ENCODE measurements at places on chromosomes 7 and 10.

GRCh38 chr7:100692578-100692961, 1.5 kb downstream of the GIGYF1 start:
- DNase-seq = no peak

GRCh38 chr10:42959833-42960232, 117.0 kb upstream of the RET start:
- no peak for DNase-seq

DNA sequence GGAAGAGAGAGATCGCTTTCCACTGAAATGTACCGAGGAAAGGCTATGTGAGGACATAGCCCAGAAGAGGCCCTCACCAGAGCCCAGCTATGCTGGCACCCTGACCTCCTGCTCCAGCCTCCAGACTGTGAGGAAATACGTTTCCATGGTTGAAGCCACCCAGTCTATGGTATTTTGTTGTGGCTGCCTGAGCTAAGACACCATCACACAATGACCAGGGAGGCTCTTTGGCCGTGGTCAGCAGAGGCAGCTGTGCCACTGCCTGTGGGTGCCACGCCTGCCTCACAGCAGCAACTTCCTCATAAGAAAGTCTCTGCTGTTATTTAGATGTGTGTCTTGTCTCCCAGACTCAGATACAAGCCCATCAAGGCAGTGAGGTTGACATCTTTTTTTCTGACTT, 182.7 kb upstream of the PLXNA4 start:
- no peak for DNase-seq

DNA sequence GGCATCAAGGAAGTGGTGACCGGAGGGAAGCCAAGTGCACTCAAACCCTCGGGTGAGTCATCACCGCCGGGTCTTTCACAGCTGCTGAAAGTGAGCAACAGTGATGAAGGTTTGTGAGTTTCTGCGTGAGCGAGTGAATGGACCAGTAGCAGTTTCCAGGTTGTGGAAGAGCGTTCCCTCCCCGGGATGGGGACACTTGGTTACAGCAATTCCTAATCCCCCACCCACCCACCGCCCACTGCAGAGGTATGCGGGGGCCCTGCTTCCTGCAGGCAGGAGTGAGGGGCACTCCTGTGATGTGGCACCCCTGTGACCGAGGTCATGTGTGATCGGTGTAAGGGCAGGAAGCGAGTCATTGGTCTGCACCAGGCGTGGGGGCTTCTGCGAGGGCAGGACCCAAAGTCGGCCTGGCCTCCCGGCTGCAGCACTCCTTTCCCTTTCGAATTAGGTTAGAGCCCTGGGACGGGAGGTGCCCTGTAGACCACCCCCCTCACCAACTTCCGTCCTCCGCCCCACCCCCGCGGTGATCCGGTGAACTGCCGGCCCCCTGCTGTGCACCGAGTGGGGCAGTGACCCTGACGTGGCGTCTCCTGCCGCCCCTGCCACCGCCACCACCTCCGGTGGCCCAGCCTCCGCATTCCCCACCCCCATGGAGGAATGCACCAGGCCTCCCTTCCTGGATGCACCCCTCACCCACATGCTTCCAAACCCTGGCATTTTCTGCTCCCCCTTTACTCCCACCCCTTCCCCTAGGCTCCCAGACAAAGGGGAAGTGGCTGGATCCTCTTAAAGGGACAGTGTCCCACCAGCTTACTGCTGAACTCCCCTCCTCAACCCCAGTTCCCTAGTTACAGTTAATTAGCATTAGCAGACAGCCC, 10.9 kb downstream of the LIMK1 start:
- peak; percentile 89 for DNase-seq

All from amniotic stem cell (primary cell).